Stimulated activated CD4-positive, alpha-beta T cell treated with anti-CD3 and anti-CD28 coated beads, Interleukin-4, amount 100 ng/mL, for 4 hours (primary cell): ENCODE measurements at places on chromosomes 11 and 22.

DNA sequence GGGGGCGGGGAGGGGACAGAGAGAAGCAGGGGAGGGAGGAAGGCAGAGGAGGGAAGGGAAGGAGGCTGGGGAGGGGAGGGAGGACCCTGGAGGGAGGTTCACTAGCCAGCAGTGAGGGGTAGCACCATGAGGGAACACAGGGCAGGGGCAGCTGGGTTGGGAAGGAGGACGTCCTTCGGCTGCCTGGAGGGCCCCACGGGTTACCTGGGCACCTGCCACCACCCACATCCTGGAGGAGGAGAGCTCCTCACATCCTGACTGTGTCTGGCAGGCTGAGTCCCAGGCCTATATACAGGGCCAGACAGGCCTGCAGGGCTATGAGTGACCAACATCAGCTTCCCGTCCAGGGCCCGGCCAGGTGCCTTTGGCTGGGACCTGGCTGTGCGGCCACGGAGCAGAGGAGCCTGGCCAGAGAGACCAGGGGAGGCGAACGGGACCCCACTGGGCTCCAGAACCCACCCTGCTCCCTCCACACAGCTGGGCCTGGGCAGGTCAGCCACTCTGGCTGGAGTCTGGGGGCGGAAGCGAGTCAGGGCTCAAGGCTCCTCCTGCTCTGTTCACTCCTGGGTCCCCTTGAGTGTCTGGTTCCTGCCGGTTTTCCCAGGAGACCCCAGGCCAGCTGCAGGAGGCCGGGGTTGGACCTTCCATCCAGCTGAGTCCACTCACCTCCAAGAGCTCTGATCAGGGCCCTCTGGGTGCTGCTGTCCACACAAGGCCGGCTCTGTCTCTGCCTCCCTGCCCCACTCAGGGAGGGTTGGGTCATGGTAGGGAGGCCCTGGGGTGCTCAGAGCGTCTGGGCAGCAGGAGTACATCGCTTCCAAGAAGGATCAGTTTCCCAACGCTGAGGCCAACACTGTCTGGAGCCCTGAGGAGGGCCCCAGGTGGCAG is 677.7 kb downstream of the BRD1 start:
- DNase-seq: no peak

DNA sequence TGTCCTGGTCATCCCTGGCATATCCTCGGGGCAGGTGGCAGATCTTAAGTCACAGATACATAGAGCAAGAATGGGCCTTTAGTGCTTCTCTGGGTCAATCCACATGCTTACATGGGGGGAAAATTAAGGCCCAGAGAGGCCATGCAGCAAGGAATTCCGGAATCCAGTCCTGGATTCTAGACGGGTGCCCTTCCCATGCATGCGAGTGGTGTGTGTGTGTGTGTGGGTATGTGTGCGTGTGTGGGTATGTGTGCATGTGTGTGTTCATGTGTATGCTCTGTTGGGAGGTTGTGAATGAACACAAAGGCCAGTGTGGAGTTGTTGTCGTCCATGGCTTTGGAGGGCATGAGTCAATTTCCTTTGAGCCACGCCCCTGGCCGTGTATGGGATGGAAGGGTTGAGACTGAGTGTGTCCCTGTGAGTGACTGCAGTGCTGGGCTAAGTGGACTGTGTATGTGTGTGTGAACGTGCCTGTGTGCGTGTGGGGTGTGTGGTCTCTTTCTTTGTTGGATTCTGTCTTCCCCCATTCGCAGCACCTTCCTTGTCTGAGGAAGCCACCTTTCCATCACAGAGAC is 33.4 kb upstream of the EIF3D start:
- no peak for DNase-seq

DNA sequence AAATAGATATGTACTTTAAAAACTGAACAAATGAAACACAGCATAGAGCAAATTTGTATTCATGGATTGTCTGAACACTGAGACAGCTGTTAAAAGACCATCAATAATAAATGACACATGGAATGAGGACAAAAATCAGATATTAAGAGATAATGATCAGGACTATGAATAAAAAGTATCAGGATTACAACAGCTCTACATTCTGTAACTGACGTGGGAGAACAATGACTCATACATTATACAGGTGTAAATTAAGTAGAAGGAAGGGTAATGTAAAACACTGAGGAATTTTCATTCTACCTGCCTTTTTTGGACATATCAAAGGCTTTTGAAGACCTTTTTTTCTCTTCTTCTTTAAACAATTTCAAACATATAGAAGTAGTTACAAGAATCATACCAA is 310.9 kb upstream of the ANO3 start:
- DNase-seq: no peak

DNA sequence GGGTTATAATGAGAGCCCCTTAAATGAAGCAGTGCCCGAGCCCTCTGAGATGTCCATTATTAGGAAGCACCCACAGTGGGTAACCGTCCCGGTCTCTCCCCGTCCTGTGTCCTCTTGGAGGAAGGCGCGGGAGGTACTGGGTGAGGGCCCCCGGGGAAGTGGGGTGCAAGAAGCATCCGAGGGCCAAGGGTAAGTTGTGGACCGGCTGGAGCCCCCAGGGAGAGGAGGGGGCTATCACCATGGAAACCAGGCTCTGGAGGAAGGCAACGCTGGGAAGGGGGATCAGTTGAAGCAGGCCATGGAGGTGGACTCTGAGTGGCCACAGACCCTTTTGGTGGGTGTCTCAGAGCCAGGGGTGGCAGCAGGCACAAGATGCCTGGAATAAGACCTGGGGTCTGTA is 173.6 kb downstream of the ST3GAL4 start:
- DNase-seq: no peak

DNA sequence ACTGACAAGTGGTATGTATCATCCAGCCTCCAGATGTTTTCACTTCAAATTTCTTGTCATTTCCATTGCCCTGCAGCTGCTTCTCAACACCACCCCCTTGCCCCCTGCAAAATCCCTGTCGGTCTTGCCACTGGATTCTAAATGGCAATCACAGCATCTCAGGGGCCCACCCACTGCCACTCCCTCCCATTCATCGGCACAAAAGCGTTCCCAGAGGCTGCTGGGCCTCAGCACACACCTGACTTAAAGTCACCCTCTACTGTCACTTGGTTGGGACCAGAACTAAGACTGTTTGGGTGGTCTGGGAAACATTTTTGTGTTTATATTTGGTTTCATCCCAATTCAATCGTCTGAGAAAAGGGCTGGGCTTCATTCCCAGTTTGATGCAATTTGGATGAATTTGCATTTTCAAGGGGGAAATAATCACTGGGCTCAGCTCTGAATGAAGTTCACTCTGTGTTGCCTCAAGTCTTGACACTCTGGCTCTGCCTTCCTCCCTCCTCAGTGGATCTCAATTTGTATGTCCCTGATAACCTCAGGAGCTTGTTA is 27.1 kb downstream of the SYT13 start:
- no peak for DNase-seq

GRCh38 chr11:21710809-21711208 is 482.1 kb upstream of the ANO5 start:
- no peak for DNase-seq

DNA sequence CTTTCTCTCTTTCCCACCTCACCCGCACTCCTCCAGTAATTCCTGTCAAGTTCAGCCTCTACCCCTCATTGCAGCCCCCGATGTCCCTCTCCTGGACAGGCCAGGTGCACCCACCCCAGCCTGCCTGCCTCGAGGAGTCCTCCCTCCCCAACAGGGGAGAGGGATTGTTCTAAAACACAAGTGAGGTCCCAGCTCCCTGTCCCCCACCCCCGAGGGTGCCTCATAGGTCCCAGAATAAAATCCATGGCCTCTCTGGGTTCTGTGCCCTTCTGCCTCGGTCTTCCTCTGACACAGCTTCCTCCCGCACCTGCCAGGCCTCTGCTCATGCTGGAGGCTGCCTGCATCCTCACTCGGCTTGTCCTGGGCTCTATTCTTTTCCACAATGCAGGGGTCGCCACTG is 720.1 kb downstream of the BRD1 start:
- no peak for DNase-seq

DNA sequence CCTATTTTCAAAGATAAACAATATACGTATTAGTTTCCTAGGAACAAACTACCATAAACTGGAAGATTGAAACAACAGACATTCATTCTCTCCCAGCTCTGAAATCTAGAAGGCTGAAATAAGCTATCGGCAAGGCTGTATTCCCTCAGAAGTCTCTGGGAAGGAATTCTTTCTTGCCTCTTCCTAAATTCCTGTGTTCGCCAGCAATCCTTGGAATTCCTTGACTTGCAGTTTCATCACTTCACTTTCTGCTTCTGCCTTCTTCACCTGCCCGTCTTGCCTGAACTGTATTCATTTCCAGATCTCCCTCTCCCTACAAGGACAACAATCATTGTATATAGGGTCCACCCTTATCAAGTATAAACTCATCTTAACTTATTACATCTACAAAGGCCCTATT is 17.7 kb upstream of the PRDM10 start:
- DNase-seq: no peak

DNA sequence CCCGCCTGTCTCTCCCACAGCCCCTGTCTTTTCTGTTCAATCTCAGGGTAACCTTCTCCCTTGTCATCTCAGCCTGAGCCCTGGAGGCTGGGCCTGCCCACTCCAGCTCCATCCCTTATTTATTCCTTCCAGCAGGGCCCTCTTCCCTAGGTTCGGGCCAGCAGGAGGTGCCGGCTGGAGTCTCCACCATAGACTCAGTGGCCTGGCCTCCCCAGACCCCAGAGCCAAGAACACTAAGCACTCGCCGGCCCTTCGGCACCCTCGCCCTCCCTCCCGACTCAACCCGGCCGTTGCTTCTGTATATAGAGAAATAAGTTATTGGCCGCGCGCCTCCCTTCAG is 1.4 kb upstream of the RAB1B start:
- DNase-seq: no peak

DNA sequence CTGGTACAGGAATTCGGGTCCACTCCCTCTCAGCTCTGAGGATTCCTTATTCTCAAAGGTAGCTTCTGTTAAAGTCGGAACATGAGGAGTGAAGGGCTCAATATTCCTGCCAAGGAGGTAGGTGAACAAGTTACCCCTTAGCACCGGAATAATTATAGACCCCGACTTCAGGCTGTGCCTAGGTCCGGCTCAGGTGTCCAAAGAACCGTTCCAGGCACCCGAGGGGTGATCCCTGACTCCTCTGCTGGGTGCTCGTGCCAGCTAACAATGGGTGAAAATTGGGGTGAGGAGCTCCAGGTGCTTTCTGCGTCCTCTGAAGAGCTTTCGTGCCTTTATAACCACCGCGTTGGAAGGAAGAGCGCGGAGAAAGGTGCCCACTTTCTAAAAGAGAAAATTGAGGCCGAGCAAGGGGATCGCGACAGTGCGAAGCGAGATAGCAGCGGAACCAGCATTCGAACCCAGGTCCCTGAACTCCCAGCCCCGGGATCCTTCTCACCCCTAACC is 393 bp downstream of the CYB561A3 start:
- no peak for DNase-seq

GRCh38 chr11:65278356-65278755 is 16.6 kb downstream of the POLA2 start:
- DNase-seq: no peak

DNA sequence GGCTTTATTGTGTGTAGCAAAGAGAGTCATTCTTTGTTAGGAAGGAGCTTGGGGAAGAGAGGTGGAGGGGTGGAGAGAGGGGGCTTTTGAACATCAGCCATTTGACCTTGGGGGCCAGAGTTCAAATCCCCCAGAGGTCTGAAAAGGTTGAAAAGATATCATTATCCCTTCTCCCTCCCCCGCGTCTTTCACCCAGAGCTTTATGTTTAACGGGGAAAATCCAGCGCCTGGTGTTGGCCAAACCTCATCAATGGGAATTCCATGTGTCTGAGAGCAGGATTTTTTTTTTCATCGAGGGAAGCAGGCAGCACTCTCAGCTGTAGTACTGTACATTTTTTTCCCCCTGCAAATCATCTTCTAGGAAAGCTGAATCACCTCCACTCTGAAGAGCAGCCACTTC is 122.4 kb upstream of the HSD17B12 start:
- no peak for DNase-seq

DNA sequence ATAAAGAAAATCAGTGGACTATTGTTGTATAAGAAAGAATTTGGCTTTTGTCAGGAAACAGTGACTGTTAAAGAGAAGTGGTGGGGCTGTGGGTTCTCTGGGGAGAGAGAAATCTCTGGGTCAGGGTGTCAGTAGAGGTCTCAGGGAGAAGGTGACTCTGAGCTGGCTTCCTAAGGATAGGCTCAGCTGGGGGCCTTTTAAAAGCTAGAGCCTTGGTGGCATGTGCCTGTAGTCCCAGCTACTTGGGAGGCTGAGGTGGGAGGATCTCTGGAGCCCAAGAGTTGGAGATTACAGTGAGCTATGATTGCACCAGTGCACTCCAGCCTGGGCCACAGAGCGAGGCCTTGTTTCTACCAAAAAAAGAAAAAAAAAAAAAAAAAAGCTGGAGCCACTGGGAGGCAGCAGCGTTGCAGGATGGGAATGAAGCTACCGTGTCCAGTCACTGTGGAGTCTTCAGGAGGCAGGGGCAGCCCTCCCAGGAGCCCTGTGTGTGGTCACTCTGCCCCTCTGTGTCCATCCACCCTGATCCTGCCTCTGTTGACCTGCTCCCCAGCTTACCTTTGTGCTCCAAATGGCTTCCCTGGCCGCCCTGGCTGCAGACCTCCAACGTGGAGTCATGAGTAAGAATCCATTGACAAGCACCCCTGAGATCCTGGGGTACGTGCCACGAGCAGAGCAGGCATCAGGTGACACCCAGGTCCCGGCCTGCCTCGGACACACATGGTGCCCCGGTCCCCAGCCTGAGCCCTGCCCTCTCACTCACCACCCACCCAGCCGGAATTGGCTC is 5.4 kb upstream of the MIF start:
- DNase-seq: no peak

GRCh38 chr11:36126678-36127077 is 162.5 kb downstream of the COMMD9 start:
- DNase-seq: no peak

DNA sequence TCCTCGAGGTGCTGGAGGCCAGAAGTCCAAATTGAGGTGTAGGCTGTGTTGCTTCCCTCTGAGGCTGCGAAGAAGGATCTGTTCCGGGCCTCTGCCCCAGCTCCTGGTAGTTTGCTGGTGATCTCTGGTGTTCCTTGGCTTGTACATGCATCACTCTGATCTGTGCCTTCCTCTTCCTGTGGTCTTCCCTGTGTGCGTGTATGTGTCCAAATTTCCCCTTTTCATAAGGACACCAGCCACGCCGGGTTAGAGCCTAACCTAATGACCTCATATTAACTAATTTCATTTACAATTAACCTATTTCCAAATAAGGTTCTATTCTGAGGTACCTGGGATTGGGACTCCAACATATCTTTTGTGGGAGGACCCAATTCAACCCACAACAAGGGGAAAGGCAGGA is 21.5 kb downstream of the RIBC2 start:
- no peak for DNase-seq

- DNase-seq: no peak
These were observed 54.0 kb downstream of the AHNAK start for GRCh38 chr11:62492586-62492985.

DNA sequence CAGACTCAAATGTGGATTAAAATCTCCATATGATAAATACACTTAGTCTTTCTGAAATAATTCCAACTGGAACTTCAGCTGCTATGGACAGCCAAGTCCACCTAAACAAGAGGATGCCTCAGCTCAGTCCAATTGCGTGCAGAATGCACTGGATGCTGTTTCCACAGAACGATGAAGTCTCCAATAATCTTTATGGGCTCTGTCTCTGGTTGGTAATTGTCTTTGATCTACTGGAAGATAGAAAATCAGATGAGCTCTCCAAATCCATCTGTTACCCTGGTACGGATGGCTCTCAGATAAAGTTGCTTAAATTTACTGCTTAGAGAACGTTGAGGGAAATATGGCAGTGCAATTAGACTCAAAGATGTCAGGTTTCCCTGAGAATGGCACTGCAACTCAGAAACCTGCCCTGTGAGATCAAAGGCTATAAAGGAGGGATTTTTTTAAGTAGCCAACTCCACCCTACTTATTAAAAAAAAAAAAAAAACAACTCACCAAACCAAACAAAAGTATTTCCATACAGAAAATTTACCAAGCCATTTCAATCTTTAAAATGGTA is 859 bp upstream of the BIRC3 start:
- no peak for DNase-seq
